ENCODE measurements at places on chromosomes 4 and X.

- no peak for DNase-seq
These were observed 34.3 kb downstream of the OR13H1 start for GRCh38 chrX:131577999-131578734.

DNA sequence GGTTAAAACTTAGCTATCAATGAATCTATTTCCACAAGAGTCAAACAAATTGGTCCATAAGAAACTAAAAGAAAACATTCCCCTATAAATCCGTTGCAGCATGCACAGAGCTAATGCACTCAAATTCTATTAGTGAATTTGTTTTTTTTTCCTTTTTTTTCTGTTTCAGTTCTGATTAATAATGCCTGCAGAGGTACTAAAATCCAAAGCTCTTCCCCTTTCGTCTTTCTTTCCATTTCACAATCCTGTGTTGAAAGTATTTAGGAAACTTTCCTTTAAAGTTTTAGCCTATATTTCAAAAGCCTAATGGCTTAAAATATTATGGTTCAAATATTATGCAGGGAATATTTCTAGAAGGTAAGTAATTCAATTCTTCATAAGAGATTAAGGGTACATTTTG is 45.9 kb upstream of the VEGFD start:
- DNase-seq, result no peak

DNA sequence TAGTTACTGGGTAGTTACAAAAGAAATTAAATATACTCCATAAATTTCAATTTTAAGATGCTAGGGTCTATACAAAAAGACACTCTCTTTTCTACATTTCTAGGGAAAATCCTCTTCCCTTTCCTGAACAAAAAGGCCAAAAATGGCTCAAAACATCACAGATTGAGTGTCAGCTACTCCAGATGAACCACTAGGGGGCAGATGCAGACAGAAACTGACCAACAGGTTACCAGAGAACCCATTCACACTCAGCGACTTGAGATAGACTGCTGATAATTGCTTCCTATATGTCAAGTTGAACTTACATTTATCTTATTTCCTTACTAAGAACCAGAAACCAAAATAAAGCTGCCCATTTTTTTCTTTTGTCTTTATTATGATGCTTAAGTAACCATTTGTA is 83.4 kb upstream of the MID1IP1 start:
- no peak for DNase-seq

DNA sequence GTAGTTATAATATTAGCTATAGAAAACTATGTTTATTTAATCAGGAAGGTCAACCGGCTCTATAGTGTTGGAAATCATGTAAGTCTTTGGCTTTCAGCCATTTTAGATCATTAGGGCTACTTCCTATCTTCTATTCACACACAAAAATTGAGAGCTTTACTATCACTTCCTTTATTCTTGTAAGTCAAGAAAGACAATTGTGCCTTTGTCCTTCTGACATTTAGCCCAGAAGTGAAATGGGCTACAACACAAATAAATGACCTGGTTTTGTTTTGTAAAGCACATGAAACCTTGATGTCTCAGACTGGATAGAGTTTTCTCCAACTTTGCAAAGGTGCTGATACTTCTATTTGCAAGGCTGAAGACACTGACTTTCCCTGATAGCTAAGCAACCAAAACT is 122.4 kb upstream of the ACSL4 start:
- DNase-seq, result no peak

GRCh38 chrX:150268839-150269355 is 94.2 kb upstream of the MAMLD1 start:
- DNase-seq, result no peak

GRCh38 chr4:150940123-150940522 is 75.0 kb downstream of the LRBA start:
- DNase-seq, result no peak

GRCh38 chr4:41590591-41590990 is 52.6 kb downstream of the LIMCH1 start:
- DNase-seq, result peak; percentile 84

- no peak for DNase-seq
These were observed 152.7 kb downstream of the TEX11 start for GRCh38 chrX:70755850-70756249.
